Stimulated activated CD4-positive, alpha-beta T cell treated with anti-CD3 and anti-CD28 coated beads, TNF-alpha, amount 100 ng/mL, for 1 hour (primary cell): ENCODE measurements at places on chromosomes 2 and 18.

GRCh38 chr2:22478329-22478728 lies 906.6 kb upstream of the KLHL29 start:
- DNase-seq = no peak

GRCh38 chr2:47072728-47073191 lies 82.3 kb downstream of the STPG4 start:
- DNase-seq = no peak

- no peak for DNase-seq
Measured at GRCh38 chr18:32042337-32042736, 23.7 kb downstream of the RNF125 start.

- no peak for DNase-seq
Measured at GRCh38 chr2:179020156-179020750, 29.7 kb downstream of the CCDC141 start.

DNA sequence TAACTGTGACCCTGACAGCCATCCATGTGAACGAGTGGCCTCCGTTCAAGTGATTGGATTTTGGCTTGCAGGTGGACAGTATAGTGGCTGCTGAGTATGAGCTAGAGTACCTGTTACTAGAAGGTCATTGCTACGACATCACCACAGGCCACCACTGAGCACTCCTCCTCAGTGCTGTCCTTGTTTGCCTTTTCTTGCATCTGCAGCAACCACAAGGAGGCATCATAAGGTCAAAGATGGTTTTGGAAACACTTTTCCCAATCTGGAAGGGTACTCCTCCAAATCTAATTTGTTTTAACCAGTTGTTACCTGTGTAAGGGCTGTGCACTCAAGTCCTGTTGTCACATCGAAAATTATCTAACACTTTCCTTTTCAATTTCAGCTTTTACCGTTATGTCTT lies 81.2 kb downstream of the UGGT1 start:
- no peak for DNase-seq

- DNase-seq = no peak
Measured at GRCh38 chr2:239876271-239876947, 148.7 kb downstream of the NDUFA10 start.

GRCh38 chr2:183125659-183126341 lies 1.6 kb downstream of the NUP35 start:
- no peak for DNase-seq

DNA sequence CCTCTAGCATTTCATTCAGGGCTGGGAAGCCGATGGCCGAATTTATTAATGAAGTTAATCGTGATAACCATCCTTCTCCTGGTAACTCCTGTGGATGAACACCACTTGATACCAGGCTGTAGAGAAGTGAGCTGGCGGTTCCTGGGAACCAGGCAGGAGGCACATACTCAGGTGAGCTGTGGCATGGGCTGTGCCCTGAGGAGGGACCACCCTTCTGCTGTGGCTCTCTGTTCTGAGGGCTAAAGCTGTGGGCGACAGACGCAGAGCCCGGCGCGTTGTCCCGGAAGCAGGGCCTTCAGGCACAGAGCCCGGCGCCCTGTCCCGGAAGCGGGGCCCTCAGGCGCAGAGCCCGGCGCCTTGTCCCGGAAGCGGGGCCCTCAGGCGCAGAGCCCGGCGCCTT lies 462.3 kb upstream of the SALL3 start:
- DNase-seq = no peak

DNA sequence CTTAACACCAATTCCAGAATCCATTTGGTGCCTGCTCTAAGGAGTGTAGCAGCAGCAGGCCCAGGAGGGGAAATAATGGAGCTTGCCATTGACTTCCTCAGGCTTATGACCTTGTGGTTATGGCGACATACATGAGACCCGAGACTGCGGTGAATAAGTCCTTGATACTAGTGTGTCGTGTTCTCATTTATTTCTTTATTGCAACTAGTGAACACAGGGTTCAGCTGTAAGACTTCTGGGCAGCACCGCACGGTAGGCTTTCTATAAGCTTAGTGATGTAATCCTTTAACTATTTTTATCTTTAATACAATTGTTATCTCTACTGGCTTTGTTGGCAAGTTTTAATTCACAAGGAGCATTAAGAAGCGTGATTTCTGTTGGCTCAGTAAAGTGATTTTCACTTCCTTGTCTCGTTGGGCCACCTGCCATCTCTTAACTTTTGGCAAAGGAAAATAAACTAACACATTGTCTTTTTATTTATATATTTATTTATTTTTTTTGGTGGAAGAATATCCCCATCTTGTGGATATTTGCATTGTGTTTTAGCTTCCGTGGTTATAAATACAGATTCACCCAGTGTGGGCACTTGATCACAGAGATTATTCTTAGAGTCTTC lies 139.8 kb downstream of the LTBP1 start:
- DNase-seq = no peak

- DNase-seq = no peak
Measured at GRCh38 chr18:24065906-24066305, 51.4 kb downstream of the TTC39C start.

DNA sequence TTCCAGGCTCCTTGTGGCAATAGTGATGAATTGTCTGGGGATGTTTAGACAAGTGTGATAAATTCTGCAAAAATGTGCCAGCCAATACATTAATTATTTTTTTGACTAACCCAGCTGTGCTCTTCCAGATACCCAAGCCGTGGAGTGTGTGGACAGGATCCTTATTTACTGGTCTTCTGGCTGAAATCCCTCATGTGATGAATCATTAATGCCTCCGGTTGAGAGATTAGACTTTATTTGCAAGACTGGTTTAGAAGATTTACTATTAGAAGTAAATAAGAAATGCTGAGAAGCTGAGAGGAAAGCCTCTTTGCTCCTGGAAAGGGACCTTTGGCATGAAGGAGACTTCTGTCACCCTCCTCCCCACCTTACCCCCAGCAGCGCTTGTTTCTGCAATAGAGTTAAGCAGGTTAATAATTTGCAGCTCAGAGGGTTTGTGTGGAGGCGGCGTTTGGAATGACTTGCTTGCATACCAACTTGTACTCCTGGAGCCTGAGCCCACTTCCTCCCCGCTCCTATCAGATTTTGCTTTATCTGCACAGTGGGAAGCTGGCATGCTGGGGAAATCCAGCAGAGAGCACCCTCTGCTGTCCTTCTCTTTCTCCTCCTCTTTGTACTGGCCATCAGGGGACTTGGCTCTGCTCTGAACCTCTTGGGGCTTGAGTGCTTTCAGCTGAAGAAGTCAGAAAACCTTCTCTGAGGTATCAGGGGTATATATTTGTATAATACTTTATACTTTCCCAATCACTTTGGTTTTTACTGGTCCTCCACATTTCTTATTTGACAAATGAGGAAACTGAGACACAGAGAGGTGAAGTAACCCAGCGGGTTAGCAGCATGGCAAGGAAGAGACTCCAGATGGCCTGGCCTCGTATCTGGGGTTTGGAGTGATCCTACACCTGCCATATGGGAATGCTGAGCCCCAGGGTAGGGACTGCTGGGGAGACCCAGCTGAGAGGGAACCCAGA lies 16.3 kb downstream of the SLC3A1 start:
- DNase-seq = no peak

- no peak for DNase-seq
Measured at GRCh38 chr2:151344906-151345305, 12.5 kb upstream of the TNFAIP6 start.

GRCh38 chr18:25895518-25895917 lies 194.9 kb downstream of the SS18 start:
- DNase-seq = no peak

DNA sequence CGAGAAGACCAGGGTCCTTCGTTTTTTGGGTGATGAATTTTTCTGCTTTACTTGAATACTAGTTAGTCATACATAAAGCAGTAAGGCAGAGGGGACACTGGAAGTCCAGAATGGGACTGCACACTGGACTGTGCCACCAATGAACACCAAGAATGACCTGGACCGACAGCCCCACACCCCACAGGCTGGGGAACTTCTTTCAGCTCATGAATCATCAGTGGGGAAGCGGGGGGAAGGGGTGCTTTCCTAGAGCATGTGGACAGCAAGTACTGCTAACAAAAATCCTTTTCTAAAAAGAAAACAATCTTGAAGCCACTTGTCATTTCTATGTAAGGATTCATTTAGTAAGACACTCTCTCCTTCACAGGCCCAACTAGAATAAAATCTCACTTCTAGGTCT lies 86.0 kb downstream of the DTNB start:
- DNase-seq = no peak

- no peak for DNase-seq
Measured at GRCh38 chr2:150178591-150178990, 308.9 kb downstream of the RND3 start.

GRCh38 chr18:48928787-48929186 lies 22.0 kb downstream of the SMAD7 start:
- DNase-seq = peak; percentile 64

DNA sequence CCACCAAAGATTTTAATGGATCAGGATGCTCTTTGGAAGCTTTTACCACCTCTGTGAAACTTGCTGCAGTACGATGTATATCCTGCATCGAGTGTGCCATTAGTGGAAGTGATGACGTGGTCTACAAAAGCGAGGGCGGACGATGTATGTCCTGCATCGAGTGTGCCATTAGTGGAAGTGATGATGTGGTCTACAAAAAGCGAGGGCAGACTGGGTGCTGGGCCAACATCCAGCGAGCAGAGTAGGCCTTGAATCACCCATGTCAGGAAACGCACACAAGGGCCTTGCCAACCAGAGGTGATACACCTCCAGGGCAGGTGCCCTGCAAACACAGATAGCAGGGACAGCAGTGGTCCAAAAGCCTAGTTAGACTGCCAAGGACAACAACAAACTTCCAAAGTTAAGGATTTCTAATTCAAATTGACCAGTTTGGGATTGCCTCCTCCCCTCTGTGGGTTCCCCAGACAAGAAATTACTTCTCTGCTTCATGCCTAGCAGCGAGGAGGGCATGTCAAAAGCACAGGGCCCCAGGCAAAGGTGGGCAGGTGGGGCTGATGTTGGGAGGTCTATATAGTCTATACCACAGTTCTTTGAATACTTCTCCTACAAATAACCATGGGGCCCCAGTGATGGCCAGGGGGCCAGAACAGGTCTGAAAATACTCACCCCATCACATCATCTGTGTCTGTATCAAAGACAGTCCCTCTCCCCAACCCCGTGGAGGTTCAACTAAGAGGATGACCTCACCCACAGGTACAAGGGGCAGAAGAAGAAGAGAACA lies 70.2 kb downstream of the ADD2 start:
- DNase-seq = no peak

DNA sequence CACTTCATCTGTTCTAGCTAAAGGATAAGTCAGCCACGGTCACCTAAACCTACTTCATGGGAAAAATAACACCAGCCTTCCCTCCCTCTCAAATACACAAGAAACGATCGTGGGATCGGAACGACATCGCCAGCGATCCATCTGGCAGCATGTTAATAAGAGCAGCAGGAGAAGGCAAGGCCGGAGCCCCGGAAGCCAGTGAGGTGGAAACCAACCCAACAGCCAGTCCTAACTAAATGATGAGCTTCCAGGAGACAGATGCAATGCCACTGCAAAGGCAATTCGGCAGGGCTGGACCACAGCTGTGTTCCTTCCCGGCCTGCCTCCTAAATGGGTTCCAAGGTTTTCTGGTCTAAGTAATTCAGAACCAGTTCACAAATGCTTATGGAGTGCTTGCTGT lies 117.5 kb downstream of the TMEM163 start:
- no peak for DNase-seq

- no peak for DNase-seq
Measured at GRCh38 chr2:27667446-27667845, 3.8 kb downstream of the SLC4A1AP start.

- no peak for DNase-seq
Measured at GRCh38 chr2:150133623-150134022, 353.8 kb downstream of the RND3 start.

GRCh38 chr2:117661619-117662018 lies 152.9 kb upstream of the DDX18 start:
- no peak for DNase-seq

DNA sequence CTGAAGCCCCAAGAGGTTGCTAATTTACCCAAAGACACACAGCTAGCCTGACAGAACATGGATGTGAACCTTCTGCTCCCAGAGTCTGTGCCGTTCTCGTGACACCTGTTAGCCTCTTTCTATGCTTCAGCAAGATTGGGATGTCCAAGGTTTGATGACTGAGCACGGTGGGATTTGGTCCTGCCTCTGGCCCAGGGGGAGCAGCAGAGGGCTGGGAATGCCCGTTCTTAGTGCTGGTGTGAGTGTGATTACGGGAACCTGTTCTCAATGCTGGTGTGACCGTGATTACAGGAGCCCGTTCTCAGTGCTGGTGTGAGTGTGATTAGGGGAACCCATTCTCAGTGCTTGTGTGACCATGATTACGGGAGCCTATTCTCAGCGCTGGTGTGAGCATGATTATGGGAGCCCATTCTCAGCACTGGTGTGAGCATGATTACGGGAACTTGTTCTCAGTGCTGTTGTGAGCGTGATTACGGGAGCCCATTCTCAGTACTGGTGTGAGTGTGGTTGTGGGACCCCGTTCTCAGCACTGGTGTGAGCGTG lies 67.3 kb upstream of the SNTG2 start:
- DNase-seq = no peak

DNA sequence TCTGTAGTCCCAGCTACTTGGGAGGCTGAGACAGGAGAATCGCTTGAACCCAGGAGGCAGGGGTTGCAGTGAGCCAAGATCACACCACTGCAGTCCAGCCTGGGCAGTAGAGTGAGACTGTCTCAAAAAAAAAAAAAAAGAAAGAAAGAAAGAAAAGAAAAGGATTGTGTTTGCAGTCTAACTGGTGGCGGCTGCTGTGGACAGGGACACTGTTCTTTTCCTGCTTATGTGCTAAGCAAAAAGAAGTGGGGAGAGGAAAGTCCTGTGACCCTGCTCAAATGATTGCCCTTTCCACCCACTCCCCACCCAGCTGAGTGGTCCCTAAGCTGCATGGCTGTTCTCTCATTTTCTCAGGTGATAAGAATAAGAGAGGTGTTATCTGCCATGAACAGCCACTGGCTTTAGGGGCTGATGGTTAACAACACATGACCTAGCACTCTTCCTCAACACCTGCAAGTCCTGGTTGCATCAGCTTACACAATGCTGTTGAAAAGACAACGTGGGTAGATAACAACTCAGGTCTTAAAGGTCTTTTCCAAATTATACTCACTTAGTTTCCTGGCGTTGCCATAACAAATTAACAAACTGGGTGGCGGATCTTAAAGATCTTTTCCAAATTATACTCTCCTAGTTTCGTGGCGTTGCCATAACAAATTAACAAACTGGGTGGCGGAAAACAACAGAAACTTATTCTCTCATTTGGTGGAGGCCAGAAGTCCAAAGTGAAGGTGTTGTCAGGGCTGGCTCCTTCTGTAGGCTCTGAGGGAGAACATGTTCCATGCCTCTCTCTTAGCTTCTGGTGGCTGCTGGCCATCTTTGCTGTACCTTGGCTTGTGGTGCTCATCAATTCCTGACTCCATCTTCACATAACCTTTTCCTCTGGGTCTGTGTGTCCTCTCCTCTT lies 90.3 kb upstream of the RTN4 start:
- no peak for DNase-seq

GRCh38 chr2:209970271-209970670 lies 32.2 kb upstream of the RPE start:
- no peak for DNase-seq
